ENCODE measurements at places on chromosomes 5 and 9.

DNA sequence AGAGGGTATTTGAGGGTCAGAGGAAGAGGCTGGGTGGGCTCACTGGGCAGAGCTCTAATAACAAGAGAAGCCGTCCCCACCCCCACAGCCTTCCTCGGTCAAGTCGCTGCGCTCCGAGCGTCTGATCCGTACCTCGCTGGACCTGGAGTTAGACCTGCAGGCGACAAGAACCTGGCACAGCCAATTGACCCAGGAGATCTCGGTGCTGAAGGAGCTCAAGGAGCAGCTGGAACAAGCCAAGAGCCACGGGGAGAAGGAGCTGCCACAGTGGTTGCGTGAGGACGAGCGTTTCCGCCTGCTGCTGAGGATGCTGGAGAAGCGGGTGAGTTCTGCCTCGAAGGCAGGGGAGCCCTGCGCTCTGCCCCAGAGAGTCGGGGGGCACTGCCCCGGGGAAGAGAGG, 21.6 kb upstream of the RARS1 start:
- DNase-seq: no peak
- H3K4me1 ChIP-seq: peaks cover 2% of the 10 kb centered on the region
- H3K36me3 ChIP-seq: no peaks in the 10 kb centered on the region
- no peak overlapping the region for H3K27ac ChIP-seq
- H3K27me3 ChIP-seq: peaks cover 7% of the 10 kb centered on the region
- no peak overlapping the region for H3K4me3 ChIP-seq

DNA sequence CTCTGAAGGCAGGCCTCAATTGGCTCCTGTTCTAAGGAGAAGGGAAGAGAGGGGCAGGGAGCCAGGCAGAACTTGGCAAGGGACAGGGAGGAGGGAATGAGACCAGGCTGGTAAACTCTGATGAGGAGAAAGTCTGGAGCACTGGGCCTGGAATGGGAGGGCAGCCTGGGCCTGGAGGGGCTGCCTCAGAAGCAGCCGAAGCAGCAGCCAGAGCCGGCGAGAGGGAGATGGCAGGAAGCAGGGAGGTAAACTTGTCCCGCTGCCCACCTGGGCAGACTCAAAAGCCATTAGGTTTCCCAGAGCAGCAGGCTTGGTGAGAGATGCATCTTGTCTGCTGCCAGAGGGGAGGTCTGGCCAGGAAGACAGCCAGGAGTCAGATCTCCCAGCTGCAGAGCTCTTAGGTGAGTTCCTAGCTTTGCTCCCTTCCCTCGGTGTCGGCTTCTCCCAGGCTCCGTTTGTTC, 37.0 kb upstream of the CRB2 start:
- no peak for DNase-seq
- H3K27ac ChIP-seq: peak overlapping the region; percentile 79
- H3K27me3 ChIP-seq: no peaks in the 10 kb centered on the region
- no peak overlapping the region for H3K4me3 ChIP-seq
- peaks cover 20% of the 10 kb centered on the region for H3K4me1 ChIP-seq

- no peaks in the 10 kb centered on the region for H3K27me3 ChIP-seq
- no peak overlapping the region for H3K27ac ChIP-seq
- no peak overlapping the region for H3K4me3 ChIP-seq
- H3K36me3 ChIP-seq: no peaks in the 10 kb centered on the region
- DNase-seq: no peak
- no peaks in the 10 kb centered on the region for H3K4me1 ChIP-seq
Observed at GRCh38 chr5:124000538-124000937, 488.6 kb downstream of the CSNK1G3 start.

- H3K27ac ChIP-seq: no peak overlapping the region
- H3K27me3 ChIP-seq: peaks cover 10% of the 10 kb centered on the region
- no peaks in the 10 kb centered on the region for H3K36me3 ChIP-seq
Observed at GRCh38 chr5:88426441-88426840, 157.8 kb upstream of the TMEM161B start.

DNA sequence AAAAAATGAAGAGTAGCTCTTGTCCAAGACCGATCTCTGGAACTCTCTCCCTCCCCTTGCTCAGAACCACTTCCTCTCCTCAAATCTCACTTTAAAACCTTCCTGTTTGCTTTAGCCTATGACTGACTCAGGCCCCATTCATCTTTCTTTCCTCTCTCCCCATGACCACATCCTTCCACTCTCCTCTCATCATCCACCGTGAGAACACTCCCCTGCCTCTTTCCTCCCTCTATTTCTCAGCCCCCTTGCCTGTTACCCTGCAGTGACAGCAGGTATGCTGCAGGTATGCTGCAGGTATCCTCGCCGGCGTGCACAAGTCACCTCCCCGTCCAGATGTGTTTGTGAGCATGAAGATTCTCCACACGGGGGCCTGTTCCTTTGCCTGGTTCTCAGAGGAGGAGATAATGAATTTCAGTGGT, 505.3 kb downstream of the CCDC171 start:
- peak overlapping the region; percentile 52 for H3K4me3 ChIP-seq
- no peaks in the 10 kb centered on the region for H3K36me3 ChIP-seq
- peaks cover 10% of the 10 kb centered on the region for H3K4me1 ChIP-seq
- H3K27ac ChIP-seq: peak overlapping the region; percentile 31
- DNase-seq: peak; percentile 20
- H3K27me3 ChIP-seq: no peaks in the 10 kb centered on the region

GRCh38 chr5:133896873-133897272, 71.6 kb downstream of the C5orf15 start:
- DNase-seq: no peak
- H3K36me3 ChIP-seq: no peaks in the 10 kb centered on the region
- no peak overlapping the region for H3K27ac ChIP-seq
- peaks cover 1% of the 10 kb centered on the region for H3K27me3 ChIP-seq
